ENCODE measurements at places on chromosomes 3 and 15.

DNA sequence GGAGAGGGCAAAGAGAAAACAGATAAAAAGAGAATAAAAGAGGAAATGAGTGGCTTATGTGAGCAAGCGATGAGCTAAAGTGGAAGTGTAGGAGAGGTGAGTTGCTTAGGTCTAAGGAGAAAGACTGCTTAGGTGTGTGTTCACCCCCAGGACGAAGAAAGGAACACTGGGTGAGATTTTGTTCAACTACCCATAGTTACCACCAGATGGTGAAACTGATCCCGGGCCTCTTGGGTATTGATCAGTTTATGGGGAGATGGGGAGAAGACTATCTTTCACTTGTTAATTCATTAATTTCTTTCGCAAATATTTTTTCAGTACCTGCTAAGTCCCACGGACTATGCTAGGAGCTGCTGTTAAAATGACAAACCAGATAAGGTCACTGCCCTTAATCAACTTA lies 33.9 kb downstream of the GAP43 start:
- H3K4me3 ChIP-seq = peak overlapping the region; percentile 61
- H3K36me3 ChIP-seq = no peaks in the 10 kb centered on the region
- no peak for DNase-seq
- peaks cover 12% of the 10 kb centered on the region for H3K27me3 ChIP-seq
- H3K27ac ChIP-seq = no peak overlapping the region
- H3K4me1 ChIP-seq = peaks cover 28% of the 10 kb centered on the region

- DNase-seq = no peak
- H3K27me3 ChIP-seq = no peaks in the 10 kb centered on the region
- no peak overlapping the region for H3K4me3 ChIP-seq
Observed at GRCh38 chr3:143584474-143584873, 263.8 kb downstream of the SLC9A9 start.

- no peak for DNase-seq
- H3K36me3 ChIP-seq = no peaks in the 10 kb centered on the region
- no peaks in the 10 kb centered on the region for H3K4me1 ChIP-seq
- H3K4me3 ChIP-seq = no peak overlapping the region
- H3K27me3 ChIP-seq = no peaks in the 10 kb centered on the region
- no peak overlapping the region for H3K27ac ChIP-seq
Observed at GRCh38 chr3:45021524-45022297, 4.4 kb upstream of the CLEC3B start.

DNA sequence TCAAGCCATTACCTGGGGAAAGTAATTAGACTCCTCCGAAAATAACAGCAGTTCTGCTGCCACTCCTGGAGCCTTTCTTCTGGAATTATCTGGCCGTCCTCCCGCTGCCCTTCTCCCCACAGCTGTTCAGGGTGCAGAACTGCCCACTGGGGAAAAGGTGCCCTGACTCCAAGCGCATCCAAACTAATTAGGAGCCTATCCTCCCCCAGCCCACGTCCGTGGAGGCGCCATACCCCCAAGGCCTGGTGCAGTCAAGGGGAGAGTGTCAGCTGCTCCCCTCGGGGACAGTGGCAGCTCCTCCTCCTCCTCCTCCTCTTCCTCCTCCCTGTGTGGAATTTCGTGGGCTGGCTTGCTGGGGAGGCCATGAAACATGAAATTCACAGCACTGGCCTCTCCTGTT lies 177.2 kb downstream of the XXYLT1 start:
- no peak for DNase-seq
- H3K36me3 ChIP-seq = no peaks in the 10 kb centered on the region
- no peaks in the 10 kb centered on the region for H3K27me3 ChIP-seq

DNA sequence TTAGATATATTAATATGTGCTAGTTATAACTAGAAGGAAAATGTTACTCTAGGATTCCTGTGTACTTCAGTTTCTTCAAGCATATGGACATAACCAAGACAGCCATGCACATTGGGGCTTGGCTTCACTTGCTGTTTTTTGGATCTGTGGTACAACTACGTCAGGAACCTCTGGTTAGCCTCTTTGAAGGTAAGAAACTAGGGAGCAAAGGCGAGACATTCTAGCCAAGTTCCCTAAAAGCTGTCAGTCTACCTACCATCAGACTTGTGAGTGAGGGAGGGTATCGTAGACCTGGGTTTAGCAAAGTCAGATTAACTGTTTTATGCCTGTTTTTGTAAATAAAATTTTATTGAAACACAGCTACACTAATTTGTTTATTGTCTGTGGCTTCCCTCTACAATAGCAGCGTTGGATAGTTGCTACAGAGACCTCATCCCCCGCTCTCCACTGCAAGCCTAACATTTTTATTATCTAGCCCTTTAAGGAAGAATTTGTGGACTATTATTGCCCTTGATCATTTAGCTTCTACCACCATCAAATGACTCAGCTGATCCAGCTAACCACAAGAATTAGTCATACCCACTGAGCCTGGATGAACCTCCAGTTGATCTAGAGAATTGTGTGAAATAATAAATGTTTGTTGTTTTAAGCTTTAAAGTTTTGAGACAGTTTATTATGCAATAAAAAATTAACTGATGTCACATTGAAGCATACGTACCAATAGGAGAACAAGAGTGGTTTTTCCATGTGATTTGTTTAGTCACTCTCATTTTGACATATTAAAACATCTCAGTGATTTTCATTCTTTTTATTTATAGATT lies 58.1 kb downstream of the RSRC1 start:
- 0 out of 2 replicates have a peak overlapping the region, but pooled peaks have one; percentile 2 for H3K27ac ChIP-seq
- peaks cover 16% of the 10 kb centered on the region for H3K4me1 ChIP-seq
- H3K4me3 ChIP-seq = no peak overlapping the region
- DNase-seq = peak; percentile 31
- peaks cover 12% of the 10 kb centered on the region for H3K36me3 ChIP-seq

- DNase-seq = no peak
- H3K27me3 ChIP-seq = no peaks in the 10 kb centered on the region
- no peak overlapping the region for H3K27ac ChIP-seq
- no peaks in the 10 kb centered on the region for H3K36me3 ChIP-seq
Observed at GRCh38 chr3:60388731-60389130, 862.5 kb downstream of the FHIT start.

DNA sequence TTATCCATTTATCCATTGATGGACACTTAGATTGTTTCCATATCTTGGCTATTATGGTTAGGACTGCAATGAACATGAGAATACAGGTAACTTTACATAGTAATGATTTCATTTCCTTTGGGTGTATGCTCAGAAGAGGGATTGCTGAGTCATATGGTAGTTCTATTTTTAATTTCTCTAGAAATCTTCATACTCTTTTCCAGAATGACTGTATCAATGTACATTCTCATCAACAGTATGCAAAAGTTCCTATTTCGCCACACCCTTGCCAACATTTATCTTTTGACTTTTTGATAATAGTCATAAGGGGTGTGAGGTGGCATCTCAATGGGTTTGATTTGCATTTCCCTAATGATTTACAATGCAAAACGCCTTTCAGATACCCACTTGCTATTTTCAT lies 6.2 kb upstream of the NIPA1 start:
- DNase-seq = no peak
- no peak overlapping the region for H3K4me3 ChIP-seq
- H3K36me3 ChIP-seq = no peaks in the 10 kb centered on the region
- H3K27ac ChIP-seq = no peak overlapping the region

- H3K4me1 ChIP-seq = peaks cover 21% of the 10 kb centered on the region
- DNase-seq = peak; percentile 52
- no peaks in the 10 kb centered on the region for H3K36me3 ChIP-seq
- H3K27ac ChIP-seq = peak overlapping the region; percentile 64
- H3K27me3 ChIP-seq = no peaks in the 10 kb centered on the region
Observed at GRCh38 chr15:62348118-62348517, 183.0 kb upstream of the C2CD4B start.

GRCh38 chr3:13549623-13550422 lies 898 bp downstream of the FBLN2 start:
- DNase-seq = peak; percentile 80
- no peaks in the 10 kb centered on the region for H3K27me3 ChIP-seq
- H3K4me3 ChIP-seq = no peak overlapping the region
- H3K4me1 ChIP-seq = peaks cover 28% of the 10 kb centered on the region

GRCh38 chr3:14177580-14178246 lies 688 bp downstream of the XPC start:
- H3K4me1 ChIP-seq = peaks cover 76% of the 10 kb centered on the region
- H3K27me3 ChIP-seq = no peaks in the 10 kb centered on the region
- peak overlapping the region; percentile 83 for H3K27ac ChIP-seq
- peak overlapping the region; percentile 84 for H3K4me3 ChIP-seq

GRCh38 chr3:108882762-108883161 lies 60.2 kb downstream of the TRAT1 start:
- H3K27me3 ChIP-seq = no peaks in the 10 kb centered on the region
- H3K4me3 ChIP-seq = no peak overlapping the region
- H3K27ac ChIP-seq = no peak overlapping the region
- no peak for DNase-seq
- H3K4me1 ChIP-seq = peaks cover 7% of the 10 kb centered on the region
- no peaks in the 10 kb centered on the region for H3K36me3 ChIP-seq

DNA sequence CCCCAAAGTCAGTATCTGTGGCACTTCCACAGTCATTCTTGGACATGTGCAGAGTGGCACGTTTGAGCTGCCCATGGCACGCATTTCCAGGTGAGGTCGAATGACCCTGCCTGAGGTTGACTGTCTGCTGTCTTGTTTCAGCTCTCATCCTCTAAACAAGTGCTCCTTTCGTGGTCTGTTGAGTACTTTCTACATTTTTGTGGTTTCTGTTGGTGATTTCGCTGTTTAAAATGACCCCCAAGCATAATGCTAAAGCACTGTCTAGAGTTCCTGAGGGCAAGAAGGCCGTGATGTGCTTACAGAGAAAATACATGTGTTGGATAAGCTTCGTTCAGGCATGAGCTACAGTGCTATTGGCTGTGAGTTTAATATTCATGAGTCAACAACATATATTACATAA lies 40.0 kb upstream of the SAMMSON start:
- no peak overlapping the region for H3K27ac ChIP-seq
- no peaks in the 10 kb centered on the region for H3K36me3 ChIP-seq
- H3K4me1 ChIP-seq = no peaks in the 10 kb centered on the region
- peaks cover 13% of the 10 kb centered on the region for H3K27me3 ChIP-seq
- no peak overlapping the region for H3K4me3 ChIP-seq
- no peak for DNase-seq

GRCh38 chr15:61649046-61649445 lies 411.2 kb downstream of the VPS13C start:
- no peak overlapping the region for H3K27ac ChIP-seq
- DNase-seq = no peak
- H3K4me3 ChIP-seq = no peak overlapping the region
- no peaks in the 10 kb centered on the region for H3K4me1 ChIP-seq
- no peaks in the 10 kb centered on the region for H3K27me3 ChIP-seq

DNA sequence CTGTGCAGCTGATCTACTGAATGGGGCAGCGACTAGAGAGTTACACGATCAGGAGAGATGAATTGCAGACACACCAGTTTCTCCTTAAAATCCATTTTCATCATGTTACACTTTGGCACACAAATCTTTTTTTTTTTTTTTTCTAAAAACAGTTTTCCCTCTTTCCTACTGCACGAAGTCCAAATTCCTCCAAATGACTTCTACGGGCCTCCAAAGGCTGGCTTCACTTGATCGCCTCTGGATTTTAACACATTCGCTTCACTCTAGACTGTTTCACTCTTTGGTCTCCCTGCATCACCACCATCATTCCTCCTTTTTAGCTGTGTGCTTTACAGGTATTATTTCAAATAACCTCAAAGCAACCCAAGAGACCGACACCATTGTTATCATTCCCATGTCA lies 268.6 kb downstream of the RORA start:
- no peaks in the 10 kb centered on the region for H3K36me3 ChIP-seq
- H3K27ac ChIP-seq = no peak overlapping the region
- H3K4me1 ChIP-seq = no peaks in the 10 kb centered on the region
- H3K27me3 ChIP-seq = no peaks in the 10 kb centered on the region

DNA sequence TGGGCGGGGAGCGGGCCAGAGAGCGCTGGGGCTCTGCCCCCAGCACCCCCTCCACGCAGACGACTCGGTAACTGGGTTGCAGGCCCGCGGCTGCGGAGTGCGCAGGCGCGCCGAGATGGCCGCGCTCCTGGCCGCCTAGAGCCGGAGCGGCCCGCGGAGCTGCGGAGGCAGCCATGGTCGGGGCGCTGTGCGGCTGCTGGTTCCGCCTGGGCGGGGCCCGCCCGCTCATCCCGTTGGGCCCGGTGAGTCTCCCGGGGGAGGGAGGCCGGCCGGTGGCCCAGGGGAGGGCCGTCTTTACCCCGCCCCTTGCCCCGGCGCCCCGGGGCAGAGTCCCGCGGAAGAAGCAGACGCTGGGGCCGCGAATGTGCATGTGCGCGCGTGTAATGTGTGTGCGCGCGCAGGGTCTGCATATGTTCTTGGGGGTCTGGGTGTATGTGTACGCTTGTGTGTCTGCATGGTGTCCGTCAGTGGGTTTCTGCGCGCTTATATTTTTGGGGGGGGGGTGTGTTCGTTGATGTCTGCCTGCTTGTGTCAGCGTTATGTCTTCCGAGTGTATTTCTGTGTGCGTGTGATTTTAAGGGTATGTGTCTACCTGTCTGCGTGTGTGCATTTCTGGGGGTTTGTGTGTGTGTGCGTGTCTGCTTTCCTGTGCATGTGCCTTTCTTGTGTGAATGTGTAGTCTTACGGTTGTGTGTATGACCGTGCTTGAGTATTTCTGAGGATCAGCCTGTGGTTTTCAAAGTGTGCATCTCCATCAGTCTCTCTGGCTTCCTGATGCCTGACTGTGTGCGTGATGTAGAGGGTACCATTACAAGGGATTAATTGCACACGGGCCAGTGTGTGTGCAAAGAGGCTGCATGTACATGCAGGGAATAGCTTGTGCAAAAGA lies at the start of gene ABHD14A:
Gene ABHD14A, plus strand, starts transcription at position 102 of the 889 bp plus-strand sequence. Its CDS starts 72 bp downstream, at position 174.
- H3K27me3 ChIP-seq = no peaks in the 10 kb centered on the region
- H3K4me1 ChIP-seq = peaks cover 33% of the 10 kb centered on the region
- peak; percentile 77 for DNase-seq
- peak within 1 kb of the TSS; percentile 89 for H3K4me3 ChIP-seq

- DNase-seq = no peak
- no peak overlapping the region for H3K27ac ChIP-seq
- H3K27me3 ChIP-seq = peaks cover 10% of the 10 kb centered on the region
- no peaks in the 10 kb centered on the region for H3K36me3 ChIP-seq
- no peak overlapping the region for H3K4me3 ChIP-seq
Observed at GRCh38 chr3:55935241-55935640, 448.1 kb upstream of the WNT5A start.

DNA sequence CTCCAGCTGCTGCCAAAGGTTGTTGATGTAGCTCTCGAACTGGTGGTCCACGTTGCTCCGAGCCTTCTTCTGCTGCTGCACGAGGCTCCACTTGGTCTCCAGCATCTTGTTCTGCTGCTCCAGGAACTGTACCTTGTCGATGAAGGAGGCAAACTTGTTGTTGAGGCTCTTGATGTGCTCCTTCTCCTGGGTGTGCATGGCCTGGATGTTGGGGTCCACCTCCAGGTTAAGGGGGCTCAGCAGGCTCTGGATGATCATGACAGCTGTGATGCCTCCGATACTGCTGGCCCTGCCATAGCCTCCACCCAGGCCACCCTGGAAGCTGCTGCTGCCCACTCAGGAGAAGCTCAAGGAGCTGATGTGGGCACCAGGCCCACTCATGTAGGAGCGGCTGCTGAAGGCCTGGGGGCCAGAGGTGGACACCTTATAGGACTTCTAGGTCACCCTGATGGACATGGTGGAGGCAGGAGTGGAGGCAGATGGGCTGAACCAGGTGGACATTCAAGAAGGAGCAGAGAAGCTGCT lies 14.9 kb upstream of the PSTPIP1 start:
- DNase-seq = no peak
- no peak overlapping the region for H3K27ac ChIP-seq
- no peaks in the 10 kb centered on the region for H3K27me3 ChIP-seq

Measured in DND-41 (cell line).